Suprapubic skin (tissue), 4 donors: ENCODE measurements at places on chromosomes 2 and 18. TPM values are rescaled to one million over a fixed set of nuclear protein-coding genes. Genes with fewer than 3 reads are reported as not detected.

The SERPINB2 gene
- total RNA-seq = 157 TPM

The DAW1 gene
- 1.1 TPM for total RNA-seq

The FLACC1 gene
- total RNA-seq = 0.80 TPM

The CNTNAP5 gene
- not detected for total RNA-seq

The AQP4 gene
- total RNA-seq = not detected

The TRAF3IP1 gene
- 15.4 TPM for total RNA-seq

The POTEJ gene
- total RNA-seq = not detected

The OXER1 gene
- total RNA-seq = 0.76 TPM

The STPG4 gene
- total RNA-seq = 1.4 TPM

The KHK gene
- 3.6 TPM for total RNA-seq

GRCh38 chr2:62010632-62011256, 105.3 kb downstream of the COMMD1 start:
- no peak for DNase-seq

GRCh38 chr2:190759749-190760213, 110.9 kb downstream of the NAB1 start:
- no peak for DNase-seq

DNA sequence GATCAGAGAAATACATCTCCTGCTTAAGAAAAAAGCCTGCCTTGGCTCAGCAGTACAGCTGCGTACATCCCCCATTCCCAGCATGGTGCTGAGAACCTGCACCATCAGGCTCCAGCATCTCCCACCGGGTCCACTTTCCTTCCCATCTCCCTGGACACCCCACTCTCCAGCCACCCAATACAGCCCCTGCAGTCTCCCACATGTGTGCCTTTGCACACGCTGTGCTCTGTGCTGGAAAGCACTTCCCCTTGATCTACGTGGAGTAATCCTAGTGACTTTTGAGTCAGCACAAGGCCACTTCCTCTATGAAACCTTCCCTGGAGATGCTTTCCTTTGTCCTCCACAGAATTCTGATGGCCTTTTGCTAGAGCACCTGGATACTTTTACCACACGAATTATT, 17.0 kb downstream of the STAT1 start:
- DNase-seq = no peak

- no peak for DNase-seq
Observed at GRCh38 chr2:110105608-110106467, 9.8 kb downstream of the MALL start.

GRCh38 chr18:25365242-25365641, 13.3 kb upstream of the ZNF521 start:
- DNase-seq = no peak

DNA sequence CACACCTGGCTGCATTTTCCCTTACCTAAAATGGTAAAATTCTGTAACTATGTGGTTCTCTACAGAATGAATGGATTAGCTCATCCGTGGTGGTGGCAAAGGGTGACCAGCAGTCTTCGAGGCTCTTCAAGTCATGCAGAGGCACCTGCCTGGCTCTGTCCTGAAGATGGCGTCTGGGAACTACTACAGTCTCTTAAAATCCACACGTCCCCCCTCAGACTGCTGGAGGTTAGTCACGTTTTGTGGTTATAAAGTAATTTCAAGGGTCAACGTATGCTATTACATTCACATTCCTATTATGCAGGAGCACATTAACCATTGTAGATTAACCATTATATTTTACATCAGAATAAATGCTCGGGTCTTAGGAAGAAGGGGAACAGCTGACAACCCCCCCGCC, 616.7 kb downstream of the GALR1 start:
- no peak for DNase-seq

DNA sequence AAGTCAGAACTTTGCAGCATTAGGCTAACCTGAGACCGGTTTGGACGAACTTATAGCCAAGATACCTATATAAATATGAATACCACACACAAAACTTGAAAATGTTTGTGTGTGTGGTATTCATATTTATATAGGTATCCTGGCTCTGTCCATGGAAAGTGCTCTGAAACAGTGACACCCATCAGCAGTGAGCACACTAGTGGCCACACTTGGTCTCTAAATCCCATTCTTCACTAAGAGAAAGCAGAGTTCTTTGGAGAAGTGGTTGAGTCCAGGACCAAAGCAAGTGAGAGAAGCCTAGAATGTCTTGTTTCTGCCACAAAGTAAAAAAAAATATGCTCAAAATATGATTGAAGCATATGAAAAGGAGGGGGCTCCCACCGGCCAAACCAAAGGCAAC, 146.5 kb downstream of the TWIST2 start:
- DNase-seq = no peak

- DNase-seq = no peak
Observed at GRCh38 chr2:124320051-124320688, 295.1 kb downstream of the CNTNAP5 start.

GRCh38 chr18:3207565-3207964, 12.2 kb downstream of the MYOM1 start:
- no peak for DNase-seq

DNA sequence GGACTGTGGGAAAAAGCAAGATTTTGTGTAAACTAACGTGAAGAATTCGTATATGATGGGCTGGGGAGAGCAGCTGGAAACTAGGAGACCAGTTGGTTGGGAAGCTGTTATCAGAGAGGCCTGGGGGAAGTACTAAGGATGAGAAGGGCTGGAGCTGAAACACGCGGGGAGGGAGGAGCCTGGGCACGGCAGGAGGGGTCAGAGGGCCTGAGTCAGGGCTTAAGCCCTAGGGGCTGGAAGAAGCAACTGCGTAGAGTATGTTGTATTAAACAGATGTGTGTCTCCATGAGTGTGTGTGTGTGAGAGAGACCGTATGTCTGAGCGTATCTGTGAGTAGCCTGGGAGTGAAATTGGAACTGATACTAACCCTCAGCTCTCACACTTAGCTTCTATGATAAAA, 8.4 kb downstream of the POMC start:
- no peak for DNase-seq

- no peak for DNase-seq
Observed at GRCh38 chr2:182713601-182714000, 2.5 kb upstream of the DNAJC10 start.

DNA sequence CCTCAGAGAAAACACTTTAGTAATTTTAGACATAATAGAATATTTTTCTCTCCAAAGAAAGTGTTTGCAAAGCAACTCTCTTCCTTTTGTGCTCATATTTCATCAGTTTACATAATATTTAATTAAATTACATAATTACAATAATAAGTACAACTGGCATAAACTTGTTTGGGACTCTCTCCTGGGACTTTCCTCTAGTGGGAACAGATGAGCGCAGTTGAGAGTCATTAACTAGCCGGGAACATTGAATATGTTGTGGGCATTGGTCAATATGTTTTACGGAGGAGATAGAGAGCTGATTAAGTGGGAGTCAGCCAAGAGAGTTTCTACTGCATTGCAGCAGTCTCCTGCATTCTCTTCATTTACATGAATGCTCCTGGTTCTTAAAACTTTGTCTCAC, 607.7 kb downstream of the ARHGAP15 start:
- DNase-seq = no peak

DNA sequence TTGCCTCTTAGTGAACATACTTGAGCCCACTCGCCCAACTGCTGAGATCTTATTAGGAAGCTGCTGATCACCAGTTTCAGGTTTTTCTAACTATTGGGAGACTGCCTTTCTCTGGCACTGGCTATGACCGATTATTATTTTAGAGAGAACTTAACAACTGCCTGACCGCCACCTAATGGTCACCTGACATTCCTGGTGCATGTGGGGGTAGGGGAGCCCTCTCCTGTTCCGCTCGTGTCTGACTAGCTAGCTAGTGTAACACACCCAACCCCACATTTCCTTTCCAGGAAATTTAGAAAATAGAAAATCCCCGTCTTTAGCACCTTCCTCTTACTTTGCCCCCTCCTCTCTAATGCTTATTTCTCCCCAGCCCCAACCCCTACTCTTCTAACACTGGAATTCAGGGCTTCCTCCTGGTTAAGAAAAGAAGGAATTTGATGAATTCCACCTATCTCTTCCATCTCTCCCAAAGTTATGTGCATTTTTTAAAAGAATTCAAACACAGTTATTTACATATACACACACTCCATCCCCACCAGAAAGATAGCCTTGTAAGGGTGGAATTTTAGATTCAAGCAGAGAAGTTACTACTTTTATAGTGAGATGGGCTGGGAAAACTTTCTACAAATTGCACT, 19.4 kb upstream of the DNER start:
- no peak for DNase-seq

- no peak for DNase-seq
Observed at GRCh38 chr2:42048299-42049220, 739 bp downstream of the PKDCC start.

- DNase-seq = no peak
Observed at GRCh38 chr2:66236816-66237802, 197.8 kb upstream of the MEIS1 start.

GRCh38 chr18:8232791-8233190, 376.4 kb upstream of the RAB12 start:
- DNase-seq = no peak

DNA sequence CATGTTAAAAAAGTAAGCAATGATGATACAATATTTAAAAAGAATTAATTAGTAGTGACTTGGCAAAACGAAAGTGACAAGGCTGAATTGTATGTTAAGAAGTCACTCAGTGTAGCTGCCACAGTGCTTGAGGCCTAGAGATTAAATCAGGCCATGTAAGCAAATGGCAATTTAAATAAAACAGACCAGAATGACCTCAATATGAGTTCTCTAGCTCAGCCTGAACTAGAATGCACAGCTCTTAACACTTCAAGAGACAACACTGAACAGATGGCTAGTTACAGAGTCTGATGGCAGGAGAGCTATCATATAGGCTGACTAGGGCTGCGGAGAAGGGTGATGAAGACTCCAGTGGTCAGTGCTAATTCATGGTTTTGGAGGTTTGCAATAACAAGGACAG, 117.9 kb upstream of the ZBTB14 start:
- no peak for DNase-seq

DNA sequence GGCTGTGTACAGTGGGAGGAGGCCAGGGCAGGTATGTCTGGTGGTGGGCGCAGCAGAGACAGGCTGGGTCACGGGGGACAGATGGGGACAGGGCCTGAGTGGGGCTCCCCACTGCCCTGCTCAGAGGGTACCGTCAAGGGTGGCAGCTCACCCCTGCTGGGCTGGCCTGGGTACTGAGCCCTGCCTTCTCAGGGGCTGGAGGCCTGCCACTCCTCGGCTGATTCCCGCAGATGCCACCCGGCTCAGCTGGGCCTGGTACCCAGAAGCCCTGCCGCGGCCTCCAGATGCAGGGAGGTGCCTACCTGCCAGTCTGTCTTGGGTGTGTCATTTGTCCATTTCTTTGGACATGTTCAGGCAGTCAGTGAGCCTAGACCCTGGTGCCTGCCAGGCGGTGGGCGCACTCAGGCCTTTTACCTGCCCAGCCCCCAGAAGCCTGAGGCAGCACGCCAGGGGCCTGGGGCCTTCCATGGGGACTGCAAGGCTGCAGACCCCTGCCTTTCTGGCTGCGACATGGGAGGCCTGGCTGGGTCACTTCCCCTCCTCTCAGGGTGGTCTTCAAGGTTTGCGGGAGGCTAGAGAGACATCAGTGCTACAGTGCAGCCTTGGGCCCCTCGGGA, 3.3 kb downstream of the SNORC start:
- DNase-seq = no peak

DNA sequence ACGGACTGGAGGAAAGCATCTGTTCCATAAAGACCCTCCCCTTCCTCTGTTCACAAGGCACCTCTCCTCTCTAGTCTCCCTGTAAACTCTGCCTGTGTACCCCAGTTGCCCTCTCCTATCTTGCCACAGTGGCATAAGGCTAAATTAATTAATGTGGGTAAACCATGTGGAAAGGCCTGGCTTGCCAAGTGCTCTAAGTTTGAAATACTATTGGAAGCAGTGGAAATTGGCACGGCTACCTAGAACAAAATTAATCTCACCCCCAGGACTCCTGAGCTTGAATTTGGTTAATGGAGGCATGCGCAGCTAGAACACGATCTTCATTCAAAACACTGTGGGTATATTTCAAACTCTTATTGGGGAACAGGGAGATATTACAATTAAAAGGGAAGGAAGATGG, 19.2 kb upstream of the SLC14A2 start:
- DNase-seq = no peak

GRCh38 chr2:200461846-200462710, 47.8 kb downstream of the KCTD18 start:
- no peak for DNase-seq

- DNase-seq = no peak
Observed at GRCh38 chr2:222978850-222979249, 73.1 kb upstream of the KCNE4 start.

DNA sequence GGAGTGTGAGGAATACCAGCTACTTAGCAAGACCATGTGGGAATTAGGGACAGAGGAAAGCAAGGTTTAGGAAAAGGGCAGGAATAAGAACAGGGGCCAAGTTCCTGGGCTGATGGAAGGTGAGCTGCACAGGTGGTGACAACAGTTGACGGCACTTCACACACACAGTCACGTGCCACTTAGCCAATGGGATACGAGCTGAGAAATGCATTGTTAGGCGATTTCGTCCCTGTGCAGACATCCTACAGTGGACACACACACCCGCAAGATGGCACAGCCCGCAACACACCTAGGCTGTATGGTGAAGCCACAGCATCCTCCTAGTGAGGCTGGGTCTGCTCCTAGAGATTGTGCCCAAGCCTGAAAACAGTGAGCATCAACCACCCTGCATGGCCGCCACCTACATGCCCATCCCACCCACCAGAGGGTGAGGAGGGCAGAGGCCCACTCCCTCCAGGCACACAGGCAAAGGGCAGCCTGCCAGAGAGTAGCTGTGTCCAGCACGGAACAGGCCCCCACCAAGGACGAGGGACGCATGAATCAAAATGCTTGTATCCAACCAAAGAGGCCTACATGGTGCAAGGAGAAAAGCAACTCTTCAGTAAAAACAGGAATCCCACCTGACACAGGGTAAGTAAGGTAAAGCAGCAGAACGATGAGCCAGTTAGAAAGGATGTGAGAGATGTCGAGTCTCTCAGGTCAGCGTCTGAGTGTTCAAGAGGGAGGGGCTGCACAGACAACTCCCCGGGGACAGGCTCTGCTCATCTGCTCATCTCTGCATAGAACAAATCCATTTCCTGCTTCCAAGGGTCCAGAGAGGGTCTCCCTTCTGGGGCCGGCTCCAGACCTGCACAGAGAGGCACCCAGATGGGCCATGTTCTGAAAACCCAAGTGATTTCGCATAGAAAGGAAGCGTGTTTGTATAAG, 51.3 kb downstream of the ZNF516 start:
- DNase-seq = peak; percentile 61

GRCh38 chr2:83112858-83113257, 1346.2 kb downstream of the SUCLG1 start:
- no peak for DNase-seq

- DNase-seq = no peak
Observed at GRCh38 chr18:76134628-76135027, 360.4 kb downstream of the ZNF516 start.

GRCh38 chr2:55719852-55720251, 26.2 kb upstream of the PNPT1 start:
- no peak for DNase-seq
